ENCODE measurements at places on chromosomes 7 and 10.
A peak's percentile ranks its signal among the peaks of the same experiment; 100 is the strongest.

- DNase-seq, result no peak
Observed at GRCh38 chr7:44236333-44236728, 35.6 kb downstream of the YKT6 start.

GRCh38 chr7:151961536-151961935 is 5.3 kb downstream of the GALNTL5 start:
- DNase-seq, result no peak

DNA sequence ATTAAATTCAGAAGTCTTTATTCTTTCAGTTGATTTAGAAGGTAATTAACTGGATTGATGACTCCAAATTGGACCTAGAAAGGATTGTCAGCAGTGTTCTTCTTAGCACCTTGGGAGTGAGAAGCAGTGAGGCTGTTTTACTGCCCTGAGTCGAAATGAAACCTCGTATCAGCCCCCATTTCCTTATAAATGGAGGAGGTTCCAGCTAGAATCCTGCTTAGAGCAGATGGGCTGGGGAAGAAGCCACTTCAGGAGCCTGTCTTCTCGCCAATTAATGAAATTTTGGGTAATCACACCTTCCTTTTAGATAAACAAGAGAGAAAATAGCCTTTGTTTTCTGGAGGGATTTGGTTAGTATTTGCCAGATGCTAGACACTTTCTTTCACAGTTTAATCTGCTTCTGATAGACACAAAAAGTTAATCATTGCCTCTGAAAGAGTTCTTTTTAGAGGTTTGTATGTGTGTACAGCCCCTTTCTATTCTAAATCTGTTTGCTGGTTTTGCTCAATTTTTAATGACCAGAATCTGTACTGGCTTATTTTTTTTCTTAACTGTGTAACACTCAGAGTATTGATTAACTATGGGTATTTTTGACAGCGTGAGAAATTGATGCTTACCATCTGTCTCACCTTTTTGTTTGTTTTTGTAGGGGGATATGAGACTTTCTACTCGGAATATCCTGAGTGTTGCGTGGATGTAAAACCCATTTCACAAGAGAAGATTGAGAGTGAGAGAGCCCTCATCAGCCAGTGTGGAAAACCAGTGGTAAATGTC is 4.6 kb downstream of the DUSP5 start:
- DNase-seq, result no peak

DNA sequence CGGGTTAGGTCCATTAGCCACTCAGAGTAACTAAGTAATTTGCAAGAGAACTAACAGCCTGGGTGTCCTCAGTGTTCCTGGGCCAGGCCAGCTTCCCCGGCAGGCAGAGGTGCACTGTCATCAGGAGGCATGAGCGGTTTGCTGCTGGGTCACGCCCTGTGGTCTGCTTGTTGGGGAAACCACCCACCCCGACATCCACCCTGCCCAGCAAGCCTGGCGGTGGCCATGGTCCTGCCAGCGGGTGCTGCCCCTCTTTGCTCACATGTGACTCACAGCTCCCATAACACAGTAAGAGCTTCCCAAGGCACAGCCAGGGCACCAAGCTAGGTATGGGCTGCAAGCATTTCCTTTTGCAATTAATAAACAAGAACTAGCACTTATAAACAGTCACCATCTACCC is 75.9 kb downstream of the RGS10 start:
- peak; percentile 31 for DNase-seq

GRCh38 chr10:48946891-48947500 is 7.4 kb upstream of the LRRC18 start:
- DNase-seq, result no peak

DNA sequence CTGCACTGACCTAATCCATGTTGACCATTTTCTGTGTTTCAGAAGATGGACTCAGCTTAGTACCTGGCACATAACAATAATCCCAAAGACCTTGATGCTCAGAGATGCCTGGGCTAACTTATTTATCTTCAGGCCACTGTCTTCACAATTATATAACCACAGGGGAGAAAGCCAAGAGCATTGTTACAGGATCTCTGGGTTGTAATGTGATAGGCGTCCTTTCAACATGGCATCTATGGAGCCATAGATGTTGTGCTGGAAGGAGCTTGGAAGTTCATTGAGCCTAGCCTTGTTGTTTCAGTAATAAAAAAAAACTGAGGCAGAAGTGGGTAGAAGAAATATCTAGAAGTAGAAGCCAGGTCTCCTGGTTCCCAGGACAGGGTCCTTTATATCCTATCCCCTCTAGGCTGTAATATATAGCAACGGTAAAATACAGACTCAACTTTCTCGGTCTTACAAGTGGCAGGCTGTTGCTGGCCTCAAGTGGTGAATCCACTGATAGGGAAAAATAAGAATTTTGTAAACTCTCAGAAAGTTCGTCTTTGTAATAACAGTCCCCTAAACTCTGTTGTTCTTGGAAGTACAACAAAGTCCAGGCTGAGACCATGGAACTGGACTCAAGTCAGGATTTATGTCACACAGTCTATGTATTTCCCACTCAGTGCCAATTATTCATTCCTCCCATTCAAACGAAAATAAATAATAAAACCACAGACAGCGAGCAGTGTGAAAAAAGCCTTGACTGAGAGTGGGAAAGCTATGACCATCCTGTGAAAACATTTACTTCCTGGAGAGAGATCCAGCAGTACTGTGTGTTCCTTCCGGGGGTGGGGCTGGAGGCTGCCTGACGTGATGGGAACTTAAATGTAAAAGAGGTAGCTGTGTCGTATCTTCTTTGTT is 277.6 kb downstream of the REEP3 start:
- no peak for DNase-seq

Data from CD8-positive, alpha-beta memory T cell (primary cell).